ENCODE measurements at places on chromosomes 1 and 21.

DNA sequence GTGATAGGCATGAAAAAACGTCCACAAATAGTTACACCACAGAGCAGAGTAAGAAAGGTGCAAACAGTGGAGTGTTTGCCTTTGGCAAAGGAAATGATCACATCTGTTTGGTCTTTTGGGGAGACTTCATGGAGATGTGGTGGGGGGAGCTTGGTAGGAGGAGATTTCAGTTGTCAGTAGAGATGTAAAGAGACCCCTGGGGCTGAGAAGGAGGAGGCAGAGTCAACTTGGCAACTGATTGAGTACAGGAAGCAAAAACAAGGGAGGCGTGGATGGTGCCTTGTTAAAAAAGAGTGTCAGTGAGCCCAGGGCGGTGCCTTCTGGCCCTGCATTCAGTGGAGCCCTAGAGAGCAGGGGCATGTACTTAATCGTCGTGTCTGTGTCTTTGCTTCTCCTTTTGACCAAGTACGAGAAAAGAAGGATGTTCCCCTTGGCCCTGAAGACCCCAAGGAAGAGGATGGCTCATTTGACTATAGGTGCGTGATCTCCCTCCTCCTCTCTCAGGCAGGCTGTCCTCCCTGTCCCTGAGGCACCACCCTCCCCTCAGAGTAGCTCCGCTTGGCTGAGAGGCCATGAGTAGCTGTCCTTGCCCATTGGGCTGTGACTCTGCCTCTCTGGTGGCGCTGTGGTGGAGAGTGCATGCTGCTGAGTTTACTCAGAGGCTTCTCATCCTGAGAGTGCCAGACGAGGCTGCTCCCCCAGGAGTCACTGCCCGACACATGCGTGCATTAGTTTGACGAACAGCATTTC lies 30.4 kb upstream of the CNTN2 start:
- no peak for DNase-seq

- DNase-seq = no peak
Observed at GRCh38 chr1:6391951-6392808, 1.4 kb downstream of the ACOT7 start.

- DNase-seq = no peak
Observed at GRCh38 chr21:36973986-36974850, 7.7 kb upstream of the HLCS start.

- no peak for DNase-seq
Observed at GRCh38 chr21:18157406-18157805, 87.2 kb upstream of the CHODL start.

GRCh38 chr1:240772131-240772530 lies 160.2 kb upstream of the GREM2 start:
- DNase-seq = no peak

DNA sequence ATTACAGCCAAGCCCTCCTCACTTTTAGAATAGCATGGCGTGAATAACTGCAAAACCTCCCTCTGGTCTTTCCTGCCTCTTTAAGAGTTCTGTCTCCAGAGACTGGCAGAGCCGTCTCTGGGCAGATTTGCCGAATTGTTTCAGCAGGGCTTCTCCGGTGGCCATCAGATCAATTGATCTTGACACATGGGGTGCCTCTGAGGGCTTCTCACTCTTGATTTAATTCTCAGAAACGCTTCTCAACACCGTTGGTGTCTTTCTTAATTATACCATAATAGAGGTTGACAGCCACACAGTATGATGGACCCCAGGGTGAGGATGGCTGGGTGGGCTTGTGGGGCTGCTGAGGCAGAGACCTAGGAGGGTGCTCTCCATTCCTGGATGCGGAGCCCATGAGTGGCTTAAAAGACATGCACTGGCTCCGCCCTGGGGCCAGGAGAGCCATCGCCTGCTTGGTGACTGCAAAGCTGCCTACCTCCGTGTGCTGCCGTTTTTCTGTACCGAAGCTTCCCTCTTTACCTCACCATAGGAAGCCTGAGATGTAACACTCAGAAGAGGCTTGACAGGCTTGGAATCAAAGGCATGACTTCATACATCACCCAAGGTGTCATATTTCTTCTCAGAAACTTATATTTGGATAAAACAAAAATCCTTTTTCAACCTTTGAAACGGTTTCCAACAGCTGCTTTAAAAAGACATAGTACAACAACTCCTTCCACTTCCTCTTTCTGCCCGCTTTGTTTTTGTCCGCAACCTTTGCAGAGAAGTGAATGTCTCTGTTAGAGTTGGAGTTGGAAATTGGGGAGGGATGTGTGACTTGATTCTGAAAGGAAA lies 82.9 kb downstream of the GALNT2 start:
- DNase-seq = no peak
